ENCODE measurements at places on chromosomes 16 and 17. TPM values are rescaled to one million over a fixed set of nuclear protein-coding genes. Genes with fewer than 3 reads are reported as not detected.

- no peak for DNase-seq
Measured at GRCh38 chr16:61897657-61898056, 138.6 kb downstream of the CDH8 start.

DNA sequence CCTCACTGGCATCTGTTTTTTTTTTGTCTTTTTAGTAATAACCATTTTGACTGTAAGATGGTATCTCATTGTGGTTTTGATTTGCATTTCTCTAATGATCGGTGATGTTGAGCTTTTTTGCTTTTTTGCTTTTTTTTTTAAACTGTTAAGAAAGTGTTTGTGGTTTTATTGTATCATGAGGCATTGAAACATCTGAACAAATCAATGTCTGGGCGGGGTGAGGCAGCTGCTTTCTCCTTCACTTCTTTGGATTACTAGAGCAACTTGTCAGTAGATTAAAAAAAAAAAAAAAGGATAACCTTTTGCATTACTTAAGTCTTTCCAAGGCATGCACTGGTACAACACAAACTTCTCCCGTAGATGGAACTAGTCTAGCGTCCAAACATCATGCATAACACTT, 191.7 kb downstream of the CEP112 start:
- no peak for DNase-seq

DNA sequence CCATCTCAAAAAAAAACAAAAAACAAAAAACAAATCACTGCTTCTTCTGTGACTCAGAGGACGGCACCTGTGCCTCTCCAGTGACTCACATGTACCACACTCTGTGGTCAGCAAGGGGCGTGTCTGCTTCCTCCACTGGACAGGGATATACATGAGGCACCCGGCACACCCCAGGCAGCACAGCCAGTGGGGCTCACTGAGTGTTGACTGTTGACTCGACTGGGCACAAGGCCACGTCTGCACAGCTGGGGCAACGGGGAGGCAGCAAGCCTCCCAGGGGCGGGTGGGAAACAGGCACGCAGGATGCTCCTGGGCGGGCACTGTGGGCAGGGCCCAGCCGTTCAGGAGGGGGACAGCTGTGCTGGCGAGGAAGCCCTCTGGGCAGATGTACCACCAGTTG, 64.1 kb downstream of the TIMM22 start:
- DNase-seq, result no peak

GRCh38 chr17:17062866-17063265, 20.6 kb downstream of the MPRIP start:
- peak; percentile 58 for DNase-seq

GRCh38 chr16:4544473-4544872, 5.9 kb upstream of the CDIP1 start:
- no peak for DNase-seq

- no peak for DNase-seq
Measured at GRCh38 chr16:14309001-14309886, 238.1 kb downstream of the MRTFB start.

- DNase-seq, result no peak
Measured at GRCh38 chr16:55568207-55568606, 1.7 kb downstream of the CAPNS2 start.

DNA sequence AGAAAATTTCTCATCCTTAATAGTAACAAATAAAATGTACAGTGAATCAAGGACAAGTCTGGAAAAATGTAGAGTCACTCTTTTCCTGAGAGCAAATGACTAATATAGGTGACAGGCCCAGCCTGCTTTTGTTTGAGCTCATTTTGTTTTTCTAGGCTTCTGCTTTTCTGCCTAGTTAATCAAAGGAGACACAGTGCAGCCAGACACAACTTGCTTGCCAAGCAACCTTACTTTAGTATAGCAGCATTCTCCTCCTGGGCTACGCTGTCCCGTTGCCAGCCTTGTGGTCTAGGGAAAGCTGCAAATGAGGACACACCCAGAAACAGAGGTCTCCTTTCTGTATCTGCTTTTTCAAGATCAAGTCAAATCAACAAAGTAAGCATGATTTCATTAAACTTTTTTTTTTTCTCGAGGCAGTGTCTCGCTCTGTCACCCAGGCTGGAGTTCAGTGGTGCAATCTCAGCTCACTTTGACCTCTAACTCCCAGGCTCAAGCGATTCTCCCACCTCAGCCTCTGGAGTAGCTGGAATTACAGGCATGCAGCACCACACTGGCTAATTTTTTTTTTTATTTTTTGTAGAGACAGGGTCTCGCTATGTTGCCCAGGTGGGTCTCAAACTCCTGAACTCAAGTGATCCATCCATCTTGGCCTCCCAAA, 17.2 kb downstream of the GINS3 start:
- no peak for DNase-seq

FOXJ1 gene
- polyA plus RNA-seq, result 0.63 TPM

DNA sequence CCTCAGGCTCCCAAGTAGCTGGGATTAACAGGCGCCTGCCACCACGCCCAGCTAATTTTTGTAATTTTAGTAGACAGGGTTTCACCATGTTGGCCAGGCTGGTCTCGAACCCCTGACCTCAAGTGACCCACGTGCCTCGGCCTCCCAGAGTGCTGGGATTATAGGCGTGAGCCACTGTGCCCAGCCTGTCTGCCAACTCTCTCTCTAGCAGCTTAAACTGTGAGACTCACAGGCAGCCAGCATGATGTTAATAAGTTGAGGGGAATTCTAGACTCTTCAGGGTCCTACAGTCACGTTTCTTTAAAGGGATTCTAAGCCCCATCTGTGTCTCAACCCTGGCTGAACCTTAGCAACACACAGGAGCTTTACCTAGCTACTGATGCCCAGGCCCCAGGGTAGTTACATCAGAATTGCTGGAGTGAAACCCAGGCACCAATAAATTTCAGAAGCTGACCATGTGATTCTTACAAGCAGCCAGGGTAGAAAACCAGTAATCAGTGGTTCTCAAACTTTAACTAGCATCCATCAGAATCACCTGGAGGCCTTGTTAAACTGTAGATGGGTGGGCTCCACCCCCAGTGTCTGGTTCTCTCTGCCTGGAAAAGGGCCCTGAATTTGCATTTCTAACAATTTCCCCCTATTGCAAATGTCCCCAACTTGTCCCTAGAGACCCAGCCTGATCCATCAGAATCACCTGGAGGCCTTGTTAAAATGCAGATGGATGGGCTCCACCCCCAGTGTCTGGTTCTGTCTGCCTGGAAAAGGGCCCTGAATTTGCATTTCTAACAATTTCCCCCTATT, 30.7 kb downstream of the GPRC5B start:
- no peak for DNase-seq

DNA sequence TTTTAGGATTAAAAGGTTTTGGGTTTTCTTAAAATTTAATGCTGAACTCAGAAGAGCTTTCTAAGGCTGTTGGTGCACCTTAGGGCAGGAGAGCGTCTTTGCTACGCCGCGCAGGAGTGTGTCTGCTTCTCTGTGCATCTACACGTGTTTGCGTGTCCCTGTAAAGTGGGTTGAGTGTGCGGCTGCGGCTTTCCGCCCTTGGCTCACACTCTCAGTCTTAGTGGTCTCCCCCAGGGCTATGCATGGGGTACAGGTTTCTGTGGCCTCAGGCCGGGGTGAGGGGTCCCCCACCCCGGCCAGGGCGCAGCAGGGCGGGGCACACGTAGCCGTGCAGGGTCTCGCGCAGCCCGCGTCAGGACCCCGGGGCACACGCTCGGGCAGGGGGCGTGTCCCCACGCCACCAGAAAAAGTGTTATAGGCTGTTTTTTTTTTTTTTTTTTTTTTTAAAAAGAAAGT, 727 bp upstream of the TENT4B start:
- DNase-seq, result no peak

DNA sequence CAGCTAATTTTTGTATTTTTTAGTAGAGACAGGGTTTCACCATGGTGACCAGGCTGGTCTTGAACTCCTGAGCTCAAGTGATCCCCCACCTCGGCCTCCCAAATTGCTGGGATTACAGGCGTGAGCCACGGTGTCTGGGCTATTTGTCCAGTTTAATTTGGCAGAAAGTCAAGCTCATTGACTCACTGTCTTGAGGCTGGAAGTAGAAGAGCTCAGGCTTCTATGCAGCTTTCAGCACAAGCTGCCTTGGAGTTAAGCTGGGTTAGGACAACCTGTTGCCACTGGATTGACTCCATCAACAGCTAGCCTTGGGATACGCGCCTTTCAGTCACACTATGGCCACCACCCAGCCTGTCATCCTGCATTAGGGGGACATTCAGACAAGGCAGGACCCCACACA, 76.2 kb upstream of the DNAH17 start:
- no peak for DNase-seq

DNA sequence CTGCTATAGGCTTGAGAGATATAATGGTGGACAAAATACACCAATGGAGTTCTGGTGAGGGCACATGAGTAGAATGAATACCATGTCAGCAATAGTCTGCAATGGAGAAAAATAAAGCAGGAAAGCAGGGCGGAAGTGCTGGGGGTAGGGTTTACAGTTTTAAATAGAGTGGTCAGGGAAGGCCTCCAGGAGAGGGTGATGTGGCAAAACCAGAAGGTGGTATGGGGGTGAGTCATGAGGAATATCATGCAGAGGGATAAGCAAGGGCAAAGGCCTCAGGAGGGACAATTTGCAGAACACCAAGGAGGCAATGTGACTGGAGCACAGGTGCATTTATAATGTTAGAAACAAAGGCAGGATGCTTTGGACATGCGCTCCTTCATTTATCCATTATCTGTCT, 102.0 kb downstream of the ITFG1 start:
- DNase-seq, result peak; percentile 3

DNA sequence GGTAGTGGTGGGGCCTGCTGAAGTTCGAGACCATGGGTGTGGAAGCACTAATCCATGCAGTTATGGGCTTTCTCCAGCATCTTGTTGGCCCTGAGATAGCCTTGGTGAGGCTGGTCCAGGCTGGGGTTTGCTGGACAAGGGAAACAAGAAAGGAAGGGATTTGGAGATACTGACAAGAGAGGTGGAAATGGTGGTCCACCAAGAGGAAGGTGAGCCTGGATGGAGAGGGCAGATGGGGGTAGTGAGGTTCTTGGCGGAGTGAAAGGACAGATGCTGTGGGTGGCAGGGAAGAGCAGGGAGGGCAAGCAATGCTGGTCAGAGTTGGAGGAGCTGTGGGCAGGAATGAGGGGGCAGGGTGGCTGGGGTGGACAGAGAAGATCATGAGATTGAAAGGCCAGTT, 5.5 kb upstream of the SMPD3 start:
- no peak for DNase-seq

GRCh38 chr17:16947470-16947869, 24.4 kb downstream of the TNFRSF13B start:
- DNase-seq, result no peak

SP2 gene
- 11.6 TPM for polyA plus RNA-seq

DNA sequence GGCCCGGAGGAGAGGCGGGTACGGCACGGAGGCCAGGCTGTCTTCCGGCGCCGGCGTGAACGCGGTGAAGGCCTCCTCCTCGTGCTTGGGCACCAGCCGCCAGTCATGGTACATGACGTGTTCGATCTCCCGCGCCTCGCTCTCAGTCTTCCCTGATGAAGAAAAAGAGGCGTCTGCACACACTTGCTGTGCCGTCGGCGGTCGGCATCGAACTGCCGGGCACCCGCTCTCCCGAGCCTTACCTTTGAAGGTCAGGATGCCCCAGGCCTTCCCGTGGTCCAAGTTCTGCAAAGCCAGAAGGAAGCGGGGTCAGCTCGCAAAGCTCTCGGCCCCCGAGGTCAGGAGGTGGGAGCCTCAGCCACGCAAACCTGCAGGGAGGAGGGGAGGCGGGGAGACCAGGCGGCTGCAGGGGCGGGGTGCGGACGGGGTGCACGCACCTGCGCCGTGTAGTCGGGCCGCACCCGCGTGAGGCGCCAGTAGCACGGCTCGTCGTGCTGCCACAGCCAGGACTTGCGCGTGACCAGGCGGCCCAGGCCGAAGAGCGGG, at the start of gene EME2:
Gene EME2, plus strand, starts transcription at position 449 of the 546 bp plus-strand sequence. CDS start 418 bp downstream, outside the sequence.
- DNase-seq, result peak; percentile 55

TNFSF13 gene
- 107 TPM for polyA plus RNA-seq

DNA sequence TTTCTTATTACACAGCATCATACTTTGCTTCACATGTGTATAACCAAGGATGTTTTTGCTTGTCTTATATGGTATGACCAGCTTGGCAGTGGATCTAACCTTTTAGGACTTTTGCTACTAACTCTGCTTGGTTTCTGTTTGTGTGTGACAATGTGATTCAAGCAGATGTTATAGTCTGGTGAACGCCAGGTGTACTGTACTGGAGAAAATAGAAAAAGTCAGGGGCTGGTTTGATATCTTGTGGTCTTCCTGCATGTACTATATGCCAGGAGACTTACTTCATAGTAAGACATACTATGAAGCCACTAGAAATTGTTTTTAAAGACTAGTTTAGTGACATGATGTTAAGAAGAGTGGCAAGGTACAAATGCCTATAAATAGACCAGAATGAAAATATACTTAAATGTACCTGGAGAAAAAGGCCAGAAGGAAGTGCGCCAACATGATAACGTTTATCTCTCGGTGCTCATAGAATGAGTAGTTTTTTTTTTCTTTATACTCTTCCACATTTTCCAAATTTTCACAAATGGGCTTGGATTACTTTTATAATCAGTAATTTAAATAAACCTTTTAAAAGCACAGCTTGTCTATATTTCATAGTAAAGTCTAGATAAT, 112.3 kb downstream of the PRKCA start:
- peak; percentile 48 for DNase-seq

DNA sequence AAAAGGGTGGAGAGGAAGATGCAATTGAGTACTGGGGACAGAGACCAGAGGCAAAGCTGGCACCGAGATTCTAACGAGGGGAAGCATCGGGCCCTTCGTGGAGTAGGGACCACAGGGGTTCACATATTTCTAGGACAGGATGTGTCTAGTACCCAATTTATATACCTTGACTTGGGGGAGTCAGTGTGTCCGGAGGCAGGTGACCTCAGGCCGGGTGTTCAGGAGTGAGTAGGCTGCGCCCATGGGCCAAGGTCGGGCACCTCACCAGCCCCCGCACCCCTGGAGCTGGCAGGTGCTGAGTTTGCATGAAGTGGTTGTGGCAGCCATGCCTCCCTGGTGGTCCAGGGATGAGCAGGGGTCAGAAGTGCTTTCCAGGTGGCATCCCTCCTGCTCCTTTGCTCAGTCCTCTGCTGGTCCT, 8.6 kb upstream of the NXPH3 start:
- DNase-seq, result no peak

DNA sequence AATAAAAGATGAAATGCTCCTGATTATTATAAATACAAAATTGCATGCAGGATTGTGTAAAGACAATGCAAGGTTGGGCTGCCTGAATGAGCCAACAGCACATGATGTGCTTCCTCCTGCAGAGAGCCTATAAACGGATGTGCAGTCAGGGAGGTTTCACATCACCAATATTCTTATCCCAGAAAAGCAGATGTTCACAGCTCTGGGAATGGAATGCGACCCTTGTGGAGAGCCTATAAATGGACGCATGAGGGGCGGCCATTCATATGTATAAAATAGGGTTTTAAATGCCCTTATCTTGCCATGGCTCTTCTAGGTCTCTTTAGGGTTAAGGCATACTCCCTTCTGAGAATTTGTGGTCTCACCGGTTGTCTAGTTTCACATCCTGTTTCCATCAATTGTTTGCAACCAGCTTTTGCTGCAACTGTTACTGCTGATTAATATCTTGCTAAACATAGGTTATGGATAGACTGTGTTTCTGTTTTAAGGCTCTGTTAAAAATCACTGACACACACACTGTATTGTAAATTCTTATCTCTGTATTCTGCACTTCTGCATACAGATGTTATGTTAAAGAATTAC, 31.9 kb downstream of the SLFN11 start:
- DNase-seq, result peak; percentile 39

Data from small intestine (tissue), 16 donors.